ENCODE measurements at places on chromosomes 3 and 15.

GRCh38 chr3:63179862-63180522 is 98.1 kb upstream of the SYNPR start:
- DNase-seq = no peak

GRCh38 chr15:78360367-78360801 is 20.2 kb downstream of the CRABP1 start:
- DNase-seq = no peak

GRCh38 chr3:183455089-183455488 is 26.7 kb upstream of the MCF2L2 start:
- no peak for DNase-seq

DNA sequence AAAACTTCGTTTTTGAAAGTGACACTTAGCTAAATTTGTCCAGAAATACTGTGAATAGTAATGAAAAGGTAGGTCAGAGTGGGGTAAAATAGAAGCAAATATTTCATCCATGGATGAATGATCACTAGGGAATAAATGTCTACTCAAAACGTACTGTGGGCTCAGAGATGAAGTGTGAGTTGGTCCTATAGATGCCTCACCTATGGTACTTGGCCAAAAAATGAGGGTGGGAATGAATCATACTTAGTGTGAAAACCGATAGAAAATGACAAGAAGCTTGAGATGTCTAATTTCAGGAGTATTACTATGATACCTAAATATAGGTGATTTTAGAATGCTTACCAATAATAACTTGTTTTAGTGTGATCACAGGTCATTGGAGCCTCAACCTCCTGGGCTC is 155.9 kb downstream of the GMNC start:
- no peak for DNase-seq

- no peak for DNase-seq
Observed at GRCh38 chr15:60819360-60819759, 340.4 kb upstream of the ICE2 start.

DNA sequence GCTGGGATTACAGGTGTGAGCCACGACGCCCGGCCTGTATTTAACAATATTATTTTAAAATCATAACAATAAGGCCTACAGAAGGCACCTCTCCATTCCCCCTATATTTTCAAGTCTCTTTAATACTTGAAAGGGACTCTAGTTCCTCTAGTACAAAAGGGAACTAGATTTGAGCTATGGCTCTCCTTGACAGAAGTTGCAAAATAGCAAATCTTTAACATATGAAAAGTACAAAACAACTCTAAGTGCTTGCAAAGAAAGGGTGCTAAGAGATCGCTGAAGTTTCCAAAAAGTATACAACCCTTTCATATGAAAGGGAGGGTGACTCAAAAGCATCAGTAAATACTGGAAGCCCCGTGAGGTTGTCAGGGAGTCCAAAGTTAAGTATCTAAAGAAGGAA is 23.8 kb downstream of the AP3S2 start:
- DNase-seq = no peak

- no peak for DNase-seq
Observed at GRCh38 chr15:97623091-97623661, 337.3 kb upstream of the ARRDC4 start.

DNA sequence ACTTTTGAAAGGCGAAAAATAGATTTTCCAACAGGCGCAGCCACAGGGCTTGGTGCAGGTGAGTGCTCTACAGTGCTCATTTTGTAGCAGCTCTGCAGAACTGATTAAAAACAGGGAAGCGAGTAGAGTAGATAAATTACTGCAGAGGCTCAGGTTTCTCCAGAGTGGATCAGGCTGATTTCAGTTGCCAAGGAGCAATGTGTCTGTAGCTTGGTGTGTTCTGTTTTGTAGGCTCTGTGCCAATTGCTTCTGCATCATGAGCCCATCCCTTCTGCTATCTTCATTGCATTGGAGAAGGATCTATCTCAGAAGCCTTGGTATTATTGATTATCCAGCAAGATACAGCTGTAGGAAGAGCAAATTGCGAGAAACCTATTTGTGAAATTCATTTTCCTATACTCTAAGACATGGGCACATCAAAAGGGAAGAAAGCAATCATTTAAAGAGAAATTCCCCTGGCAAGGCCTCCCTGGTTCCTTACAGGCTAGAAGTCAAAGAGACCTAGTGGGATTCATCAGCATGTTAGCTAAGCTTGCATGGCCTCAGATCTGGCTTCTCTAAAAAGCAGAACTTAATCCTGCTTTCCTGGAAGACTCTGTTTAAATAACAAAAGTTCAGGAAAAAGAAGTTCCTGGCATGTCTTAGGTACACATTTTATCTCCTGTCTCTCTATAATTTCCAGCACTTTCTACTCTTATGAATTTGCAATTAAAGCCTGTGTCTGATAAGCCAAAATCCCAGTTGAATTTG is 432.4 kb upstream of the ATP10A start:
- no peak for DNase-seq

DNA sequence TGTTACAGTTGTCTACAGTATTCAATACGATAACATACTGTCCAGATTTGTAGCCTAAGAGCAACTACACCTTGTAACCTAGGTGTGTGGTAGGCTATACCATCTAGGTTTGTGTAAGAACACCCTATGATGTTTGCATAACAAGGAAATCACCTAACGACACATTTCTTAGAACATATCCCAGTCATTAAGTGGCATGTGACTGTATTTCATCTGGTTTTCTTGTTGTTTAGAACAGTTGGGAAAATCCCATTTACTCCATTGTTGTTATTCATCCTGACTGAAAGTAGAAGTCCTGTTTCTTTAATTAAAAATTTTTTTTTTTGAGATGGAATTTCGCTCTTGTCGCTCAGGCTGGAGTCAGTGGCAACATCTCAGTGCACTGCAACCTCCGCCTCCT is 31.3 kb downstream of the LRRC28 start:
- no peak for DNase-seq

- DNase-seq = no peak
Observed at GRCh38 chr15:98599909-98600691, 48.2 kb upstream of the IGF1R start.

DNA sequence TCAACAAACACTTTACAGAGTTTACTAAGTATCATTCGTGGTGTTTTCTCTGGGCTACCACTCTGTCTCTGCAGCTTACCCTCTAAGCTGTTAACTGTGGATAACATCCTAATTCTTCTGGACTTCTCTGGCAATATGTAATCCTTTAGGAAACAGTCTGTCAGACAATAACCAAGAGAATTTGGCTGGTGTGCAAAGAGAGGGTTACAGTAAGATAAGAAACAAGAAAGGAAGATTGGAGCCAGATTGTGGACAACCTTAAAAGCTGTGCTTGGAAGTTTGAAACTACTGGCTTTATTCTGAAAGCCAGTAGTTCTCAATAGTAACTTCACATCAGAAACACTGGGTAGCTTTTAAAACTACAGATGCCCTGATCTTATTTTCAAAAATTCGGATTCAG is 778 bp downstream of the ARL6 start:
- DNase-seq = no peak

DNA sequence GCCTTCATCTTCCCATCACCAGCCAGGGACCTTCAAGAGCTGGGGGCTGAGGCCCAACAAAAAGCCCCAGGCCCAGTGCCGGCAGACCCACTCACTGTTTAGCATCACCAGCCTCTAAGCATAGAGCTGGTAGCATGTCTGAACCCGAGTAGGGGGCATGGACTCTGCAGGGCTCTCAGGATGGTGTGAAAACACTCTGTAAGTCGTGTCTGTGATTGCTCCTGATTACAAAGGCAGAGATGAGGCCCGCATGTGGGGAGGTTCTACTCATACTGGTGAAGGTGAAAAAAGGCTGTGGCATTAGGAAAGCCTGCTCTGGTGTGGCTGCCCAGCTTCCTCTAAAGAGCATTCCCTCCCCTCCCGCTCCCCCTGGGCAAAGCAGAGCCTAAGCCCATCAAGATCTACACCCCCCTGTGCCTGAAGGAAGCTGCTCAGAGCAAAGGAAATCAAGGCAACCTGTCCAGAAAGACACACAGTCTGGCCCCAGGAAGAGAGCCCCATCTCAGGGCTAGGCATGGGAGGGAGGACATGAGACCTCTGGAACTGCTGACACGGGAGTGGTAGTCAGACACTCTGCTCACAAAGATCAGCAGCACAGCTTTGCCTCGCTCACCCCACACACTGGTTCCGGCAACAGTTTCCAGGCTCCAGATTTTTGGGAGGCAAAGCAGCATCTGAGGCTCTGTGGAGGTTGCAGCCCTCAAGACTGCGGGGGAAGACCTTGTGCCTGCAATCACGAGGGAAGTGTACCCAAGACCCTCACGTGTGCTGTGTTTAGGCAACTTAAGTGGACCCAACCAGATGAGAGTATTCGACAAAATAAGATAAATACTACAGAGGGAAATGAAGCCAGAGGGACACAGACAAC is 36.7 kb downstream of the CCDC12 start:
- DNase-seq = no peak

GRCh38 chr3:36648241-36649034 is 115.9 kb downstream of the DCLK3 start:
- DNase-seq = no peak

GRCh38 chr15:70096215-70097062 is 1.3 kb downstream of the TLE3 start:
- DNase-seq = no peak

DNA sequence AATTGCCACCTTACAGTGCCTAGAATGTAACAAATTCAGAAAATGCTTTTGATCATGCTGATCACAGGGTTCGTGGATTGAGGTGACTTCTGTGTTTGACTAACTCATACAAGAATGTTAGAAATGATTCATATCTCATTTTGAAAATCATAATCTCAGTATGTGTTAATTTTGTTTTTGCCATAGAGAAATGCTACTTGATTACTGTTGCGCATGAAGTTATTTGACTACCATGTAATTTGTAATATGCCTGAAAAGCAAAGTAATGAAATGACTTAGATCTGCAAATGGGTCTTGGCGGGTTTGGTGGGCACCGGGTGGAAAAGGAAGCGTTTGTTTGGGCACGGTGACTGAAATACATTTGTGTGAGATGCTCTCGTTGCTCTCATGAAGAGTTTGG is 173.6 kb upstream of the BHLHE40 start:
- DNase-seq = no peak

DNA sequence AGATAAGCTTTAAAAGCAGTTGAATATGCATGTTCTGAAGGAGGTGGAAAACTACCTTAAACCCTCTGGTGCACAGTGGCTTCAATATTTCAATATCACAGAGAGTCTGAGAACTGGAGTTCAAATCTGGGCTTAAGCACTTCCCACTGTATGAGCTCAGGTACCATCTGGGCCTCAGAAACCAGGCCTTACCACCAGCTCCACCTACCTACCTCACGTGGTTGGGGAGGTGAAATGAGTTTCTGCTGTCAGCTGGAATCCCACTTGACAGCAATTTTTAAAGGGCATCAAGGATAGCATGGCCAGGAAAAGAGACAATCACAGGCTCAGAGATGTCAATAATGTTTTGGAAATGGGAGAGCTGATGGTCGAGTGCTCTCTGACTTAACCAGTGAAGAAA is 5.0 kb downstream of the CHCHD4 start:
- no peak for DNase-seq

- DNase-seq = no peak
Observed at GRCh38 chr3:13577181-13578121, 28.5 kb downstream of the FBLN2 start.

- DNase-seq = no peak
Observed at GRCh38 chr3:175329373-175329772, 470.2 kb downstream of the NAALADL2 start.

DNA sequence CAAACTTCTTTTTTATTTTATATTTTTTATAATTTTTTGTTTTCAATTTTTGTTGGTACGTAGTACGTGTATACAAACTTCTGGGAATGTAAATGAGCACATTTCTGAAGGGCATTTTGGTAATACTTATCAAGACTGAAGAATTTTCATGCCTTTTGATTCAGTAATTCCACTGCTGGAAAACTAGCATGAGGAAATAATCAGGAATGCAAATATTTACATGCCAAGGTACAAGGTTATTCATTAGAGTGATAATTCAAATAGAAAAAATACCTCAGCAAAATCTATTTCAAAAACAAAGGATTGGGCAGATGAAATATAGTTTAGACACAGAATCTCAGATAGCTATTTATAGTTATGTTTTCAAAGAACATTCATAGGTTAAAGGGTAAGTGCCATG is 128.7 kb downstream of the DMXL2 start:
- no peak for DNase-seq

- DNase-seq = no peak
Observed at GRCh38 chr3:123781571-123782275, 102.4 kb downstream of the MYLK start.

DNA sequence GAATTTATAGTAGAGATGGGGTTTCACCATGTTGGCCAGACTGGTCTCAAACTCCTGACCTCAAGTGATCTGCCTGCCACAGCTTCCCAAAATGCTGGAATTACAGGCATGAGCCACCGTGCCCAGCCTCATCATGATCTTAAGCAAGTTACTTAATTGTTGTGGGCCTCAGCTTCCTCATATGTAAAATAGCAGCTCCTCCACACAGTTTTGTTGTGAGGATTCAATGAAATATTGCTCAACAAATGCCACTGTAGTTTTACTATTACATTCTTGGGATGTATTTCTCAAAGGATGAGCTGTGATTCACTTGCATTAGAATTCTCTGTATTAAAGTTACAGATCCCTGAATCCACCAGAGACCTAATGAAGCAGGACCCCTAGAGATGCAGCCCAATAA is 168.8 kb downstream of the ADAMTS9 start:
- no peak for DNase-seq

DNA sequence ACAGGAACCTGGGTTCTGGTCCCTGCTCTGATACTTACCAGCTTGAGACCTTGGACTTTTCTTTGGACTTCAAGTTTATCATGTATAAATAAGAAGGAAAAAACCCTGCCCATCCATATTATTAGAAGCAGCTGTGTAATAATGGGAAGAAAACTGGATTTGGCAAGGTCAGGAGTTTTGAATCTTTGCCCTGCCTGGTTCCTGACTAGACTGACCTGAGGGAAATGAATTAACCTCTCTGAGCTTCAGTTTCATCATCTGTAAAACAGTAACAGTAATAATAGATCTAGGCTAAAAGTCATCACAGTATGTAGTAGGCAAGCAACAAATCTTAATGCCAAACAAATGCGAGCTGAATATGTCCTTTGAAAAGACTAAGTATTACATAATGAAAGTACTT is 68.8 kb downstream of the FSIP1 start:
- DNase-seq = no peak

Measured in KG1 (cell line).